Upper lobe of right lung (tissue), 1 donor: ENCODE measurements at places on chromosomes 6 and 20. TPM values are rescaled to one million over a fixed set of nuclear protein-coding genes. Genes with fewer than 3 reads are reported as not detected.

The GRIK2 gene
- 0.38 TPM for total RNA-seq

The NRN1 gene
- 24.4 TPM for total RNA-seq

The MYL9 gene
- total RNA-seq = 410 TPM

The SLC32A1 gene
- total RNA-seq = not detected

The MUCL3 gene
- 4.6 TPM for total RNA-seq

The VWA7 gene
- total RNA-seq = 3.4 TPM

The GINM1 gene
- 50.8 TPM for total RNA-seq

The OARD1 gene
- total RNA-seq = 22.1 TPM

The RBBP8NL gene
- 0.64 TPM for total RNA-seq

The DOK5 gene
- total RNA-seq = 0.69 TPM

The MUC21 gene
- total RNA-seq = 1.1 TPM
